Left lobe of liver (tissue), 2 donors: ENCODE measurements at places on chromosomes 13 and 19. TPM values are rescaled to one million over a fixed set of nuclear protein-coding genes. Genes with fewer than 3 reads are reported as not detected.
A peak's percentile ranks its signal among the peaks of the same experiment; 100 is the strongest.

- no peak for DNase-seq
Measured at GRCh38 chr13:53501387-53501786, 472.8 kb downstream of the OLFM4 start.

DNA sequence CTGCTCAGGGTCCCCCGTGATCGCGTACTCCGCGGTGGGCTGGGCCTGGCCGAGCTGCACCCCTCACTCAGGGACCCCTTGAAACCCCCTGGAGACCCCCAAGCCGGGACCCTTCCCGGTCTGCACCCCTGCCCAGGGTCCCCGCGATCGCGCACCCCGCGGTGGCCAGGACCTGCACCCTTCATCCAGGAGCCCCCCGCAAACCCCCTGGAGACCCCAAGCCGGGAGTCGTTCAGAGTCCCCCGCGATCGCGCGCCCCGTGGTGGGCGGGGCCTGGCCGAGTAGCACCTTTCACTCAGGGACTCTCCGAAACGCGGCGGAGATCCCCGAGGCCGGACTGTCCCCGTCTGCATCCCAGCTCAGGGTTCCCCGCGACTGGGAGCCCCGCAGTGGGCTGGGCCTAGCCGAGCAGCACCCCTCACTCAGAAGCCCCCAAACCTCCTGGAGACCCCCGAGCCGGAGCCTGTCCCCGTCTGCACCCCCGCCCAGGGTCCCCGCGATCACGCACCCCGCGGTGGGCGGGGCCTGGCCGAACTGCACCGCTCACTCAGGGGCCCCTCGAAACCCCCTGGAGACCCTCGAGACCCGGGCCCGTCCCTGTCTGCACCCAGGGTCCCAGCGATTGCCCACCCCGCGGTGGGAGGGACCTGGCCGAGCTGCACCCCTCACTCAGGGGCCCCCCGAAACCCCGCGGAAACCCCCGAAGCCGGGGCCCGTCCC is 748 bp downstream of the LMNB2 start:
- DNase-seq: no peak

- no peak for DNase-seq
Measured at GRCh38 chr13:111503905-111504695, 183.7 kb downstream of the TEX29 start.

DNA sequence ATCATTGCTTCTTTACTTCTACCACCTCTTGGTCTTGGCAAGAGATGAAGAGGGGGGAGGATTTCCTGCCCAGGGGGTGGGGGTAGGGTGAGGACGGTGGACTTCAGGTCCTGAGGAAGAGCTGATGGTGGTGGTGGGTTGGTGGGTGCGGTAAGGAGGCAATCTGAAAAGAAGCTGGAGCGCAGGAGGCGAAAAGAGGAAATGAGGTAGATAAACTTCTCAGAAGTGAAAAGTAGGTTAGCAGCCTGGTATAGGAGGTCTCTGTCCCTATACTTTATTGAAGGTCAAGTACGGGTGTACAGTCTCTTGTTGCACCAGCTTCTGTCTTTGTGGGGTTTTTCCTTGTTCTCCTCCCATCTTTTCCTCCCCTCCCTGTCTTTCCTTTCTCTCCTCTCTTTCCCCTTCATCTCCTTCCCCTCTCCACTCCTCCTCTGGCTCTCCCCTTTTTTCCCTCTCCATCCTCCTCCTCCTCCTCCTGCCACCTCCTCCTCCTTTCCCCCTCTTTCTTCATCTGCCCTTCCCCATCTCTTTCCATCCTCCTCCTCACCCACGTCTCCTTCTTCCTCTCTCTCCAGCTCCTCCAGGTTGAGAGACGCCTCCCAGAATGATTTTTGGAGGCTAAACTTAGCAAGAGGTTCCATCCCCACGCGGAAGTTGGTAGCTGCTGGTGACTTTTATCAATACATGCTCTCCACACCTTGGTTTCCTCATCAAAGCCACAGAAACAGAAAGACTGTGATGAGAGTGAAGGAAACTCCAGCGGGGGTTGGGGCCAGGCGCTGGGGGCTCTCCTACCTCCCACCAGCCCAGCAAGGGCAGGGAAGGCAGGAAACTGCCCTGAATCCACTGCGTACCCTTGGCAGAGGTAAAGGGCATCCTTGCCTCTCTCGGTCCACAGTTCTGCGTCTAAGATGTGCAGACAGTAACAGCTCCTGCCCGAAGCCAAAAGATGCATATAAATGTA is 15.3 kb downstream of the TNFSF14 start:
- DNase-seq: no peak

DNA sequence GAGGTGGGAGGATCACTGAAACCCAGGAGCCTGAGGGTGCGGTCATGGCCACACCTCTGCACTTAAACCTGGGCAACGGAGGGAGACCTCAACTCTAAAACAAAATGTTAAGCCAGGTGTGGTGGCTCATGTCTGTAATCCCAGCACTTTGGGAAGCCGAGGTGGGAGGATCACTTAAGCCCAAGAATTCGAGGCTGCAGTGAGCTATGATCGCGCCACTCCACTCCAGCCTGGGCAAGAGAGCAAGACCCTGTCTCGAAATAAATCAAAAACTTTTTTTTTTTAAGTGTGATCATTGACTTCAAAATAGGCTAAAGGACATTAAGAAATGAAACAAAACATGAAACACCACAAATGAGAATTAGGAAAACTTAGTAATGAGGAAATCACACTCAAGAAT is 16.3 kb upstream of the ADPRHL1 start:
- DNase-seq: no peak

FRY gene
- total RNA-seq: 15.1 TPM

DNA sequence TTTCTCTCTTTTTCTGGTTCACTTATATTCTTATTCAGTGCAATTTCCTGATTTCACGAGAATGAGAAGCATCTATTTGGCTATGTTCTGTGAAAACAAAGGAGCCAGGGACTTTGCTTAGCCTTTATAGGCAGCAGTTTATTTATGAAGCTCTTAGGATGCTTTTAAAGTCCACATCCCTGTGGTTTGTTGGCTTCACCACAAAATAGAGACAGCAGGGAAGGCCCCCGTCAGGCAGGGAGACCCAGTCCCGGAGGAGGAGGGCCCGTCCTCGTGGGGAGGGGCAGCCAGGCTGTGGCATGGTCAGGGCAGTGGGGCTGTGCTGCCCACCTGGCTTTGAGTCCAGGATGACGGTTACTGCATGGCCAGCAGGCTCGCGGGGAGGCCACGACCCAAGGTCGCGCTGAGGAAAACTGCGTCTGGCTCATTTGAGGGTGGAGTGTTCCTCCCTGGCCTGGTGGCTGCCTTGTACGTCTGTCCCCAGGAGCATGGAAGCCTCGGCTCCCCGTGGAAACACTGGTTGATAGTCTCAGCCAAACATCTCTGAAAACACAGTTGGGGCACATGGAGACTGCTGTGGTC is 92.7 kb downstream of the ATP11A start:
- DNase-seq: peak; percentile 32

- DNase-seq: no peak
Measured at GRCh38 chr13:97043302-97043701, 49.0 kb upstream of the OXGR1 start.

SPRED3 gene
- total RNA-seq: 0.30 TPM

CASP14 gene
- total RNA-seq: not detected

- no peak for DNase-seq
Measured at GRCh38 chr19:32254509-32254890, 90.9 kb upstream of the ZNF507 start.

GRCh38 chr19:29715701-29716581 is 880 bp upstream of the C19orf12 start:
- peak; percentile 68 for DNase-seq

DNA sequence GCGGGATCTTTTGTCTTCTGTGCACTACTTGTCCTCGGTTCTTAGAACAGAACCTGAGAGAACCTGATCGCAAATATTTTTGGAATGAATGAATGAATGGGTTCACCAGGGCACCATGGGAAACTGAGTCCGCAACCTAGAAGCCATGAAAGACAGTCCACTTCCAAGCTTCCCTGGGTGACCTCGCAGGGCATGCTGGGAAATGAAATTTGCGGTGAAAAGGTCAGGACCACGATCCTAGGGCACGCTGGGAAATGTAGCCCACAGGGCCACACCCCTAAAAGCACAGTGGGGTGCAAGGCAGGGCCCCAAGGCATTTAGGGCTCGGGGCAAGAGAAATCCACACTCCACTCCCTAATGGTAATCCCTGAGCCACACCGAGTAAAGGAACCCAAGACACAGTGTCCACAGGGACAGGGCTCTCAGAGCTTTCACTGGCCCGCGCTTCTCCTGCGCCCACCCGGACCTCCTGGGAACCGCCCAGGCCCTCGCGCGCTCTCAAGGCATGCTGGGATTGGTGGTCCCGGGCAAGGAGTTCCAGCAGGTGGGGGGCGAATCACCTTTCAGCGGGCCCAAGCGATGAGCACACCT is 1.1 kb upstream of the PPP1R12C start:
- DNase-seq: peak; percentile 82

ATP4A gene
- not detected for total RNA-seq

DNA sequence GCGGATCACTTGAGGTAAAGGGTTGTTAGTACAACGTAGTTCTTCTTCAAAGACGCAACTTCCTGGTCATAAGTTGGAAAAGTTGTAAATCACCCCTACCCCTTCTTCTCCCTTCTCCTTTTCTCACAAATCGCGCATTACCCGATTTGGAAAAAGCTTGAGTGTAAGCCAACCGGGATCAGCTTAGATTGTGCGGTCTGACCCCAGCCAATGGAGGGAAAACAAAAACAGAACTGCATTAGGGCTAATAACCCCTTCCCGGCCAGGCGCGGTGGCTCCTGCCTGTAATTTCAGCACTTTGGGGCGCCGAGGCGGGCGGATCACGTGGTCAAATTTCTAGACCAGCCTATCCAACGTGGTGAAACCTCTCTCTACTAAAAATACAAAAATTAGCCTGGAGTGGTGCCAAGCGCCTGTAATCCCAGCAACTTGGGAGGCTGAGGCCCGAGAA is 806 bp downstream of the ZNF90 start:
- no peak for DNase-seq

DNA sequence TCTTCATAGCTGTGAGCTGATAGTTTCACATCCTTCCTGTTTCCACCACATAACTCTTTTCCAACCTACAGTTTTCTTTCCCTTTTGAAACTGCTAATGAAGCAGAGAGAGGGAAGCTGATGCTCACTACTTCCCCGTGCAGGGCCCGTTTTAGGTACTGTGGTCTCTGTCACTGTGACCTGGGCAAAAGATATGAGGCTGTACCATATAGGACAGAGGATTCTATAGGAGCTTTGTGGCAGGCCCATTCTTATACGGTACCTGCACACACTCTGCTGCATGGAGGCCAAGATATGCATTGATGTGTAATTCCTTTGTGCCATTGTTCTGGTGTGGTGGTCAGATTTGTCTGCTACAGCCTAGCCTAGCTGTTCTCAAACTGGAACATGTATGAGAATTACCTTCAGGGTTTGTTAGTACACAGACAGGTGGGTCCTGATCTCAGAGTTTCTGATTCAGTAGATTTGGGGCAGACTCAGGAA is 577.3 kb downstream of the LMO7 start:
- no peak for DNase-seq

- no peak for DNase-seq
Measured at GRCh38 chr19:36060430-36060829, 5.7 kb downstream of the WDR62 start.

DNA sequence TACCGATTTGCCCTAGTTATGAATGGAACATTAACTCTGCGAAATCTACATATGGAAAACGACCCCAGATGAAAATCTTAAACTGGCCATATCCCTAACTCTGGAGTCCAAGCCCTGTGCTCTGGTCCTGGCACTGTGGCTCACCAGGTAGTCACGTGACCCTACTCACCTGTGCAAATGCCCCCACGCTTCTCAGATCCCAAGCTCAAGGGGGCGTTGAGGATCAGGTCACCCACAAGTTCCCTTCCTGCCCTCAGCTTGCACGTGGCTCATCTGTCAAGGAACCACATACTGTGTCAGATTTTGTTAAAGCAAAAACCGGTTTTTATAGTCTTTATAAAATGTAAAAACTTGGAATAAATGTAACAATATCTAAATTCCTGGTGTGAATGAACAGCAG is 324.0 kb downstream of the SHISA2 start:
- no peak for DNase-seq

- no peak for DNase-seq
Measured at GRCh38 chr13:75936791-75937190, 300.7 kb downstream of the LMO7 start.

ZSWIM4 gene
- total RNA-seq: 1.5 TPM

ZNF667 gene
- 0.63 TPM for total RNA-seq

GRCh38 chr13:90362707-90363106 is 984.8 kb upstream of the MIR17HG start:
- DNase-seq: no peak

CGB7 gene
- total RNA-seq: not detected

EPS8L1 gene
- total RNA-seq: 0.53 TPM

DNA sequence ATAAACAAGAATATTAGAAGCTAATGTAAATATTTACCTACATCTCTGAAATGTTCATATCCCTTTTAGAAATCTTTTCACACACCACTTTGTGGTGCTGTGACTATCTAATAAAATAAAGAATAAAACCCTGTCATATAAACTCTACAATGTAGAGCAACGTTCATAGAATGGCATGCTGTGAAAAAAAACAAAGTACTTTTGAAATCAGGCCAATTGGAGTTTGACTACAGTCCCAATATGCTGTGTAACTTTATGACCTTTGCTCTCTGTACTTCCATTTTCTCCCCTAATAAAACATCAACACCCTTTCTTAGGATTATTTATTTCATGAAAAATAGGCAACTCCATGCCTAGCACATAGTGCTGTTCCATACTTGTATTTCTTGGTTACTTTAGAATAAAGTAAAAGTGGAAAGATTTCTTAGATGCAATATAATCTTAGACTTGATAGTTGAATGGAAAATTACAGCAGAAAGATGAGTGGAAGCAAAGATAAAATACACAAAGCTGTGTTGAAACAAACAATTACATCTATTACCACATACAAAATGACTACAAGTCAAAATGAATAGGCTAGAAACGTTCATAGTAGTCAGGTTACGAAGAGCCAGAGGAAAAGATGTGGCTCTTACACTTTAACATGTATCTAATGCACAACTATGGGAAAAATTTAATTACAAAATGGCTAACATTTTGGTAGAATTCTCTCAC is 613.2 kb upstream of the SLITRK5 start:
- DNase-seq: no peak

- DNase-seq: no peak
Measured at GRCh38 chr13:110965038-110965754, 50.3 kb upstream of the ANKRD10 start.

DNA sequence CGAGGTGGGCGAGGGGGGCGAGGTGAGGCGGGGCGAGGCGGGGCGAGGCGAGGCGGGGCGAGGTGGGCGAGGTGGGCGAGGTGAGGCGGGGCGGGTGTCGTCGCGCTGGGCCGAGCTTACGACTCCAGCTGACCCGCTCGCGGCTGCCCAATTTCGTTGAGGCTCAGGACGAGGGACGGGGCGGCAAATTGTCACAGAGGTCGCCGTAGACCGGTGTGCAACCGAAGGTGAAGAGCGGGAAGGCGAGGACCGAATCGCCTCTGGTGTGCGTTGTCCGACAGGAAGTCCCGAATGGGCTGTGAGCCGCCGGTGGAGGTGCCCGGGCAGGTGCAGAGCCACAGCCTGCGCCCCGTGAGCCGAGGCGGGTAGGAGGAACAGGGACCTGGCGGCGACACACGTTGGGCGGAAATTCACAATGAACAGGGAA is at the start of gene LACC1:
Gene LACC1, plus strand, starts transcription at position 150 of the 427 bp plus-strand sequence. CDS start 1,082 bp downstream, outside the sequence.
- peak; percentile 65 for DNase-seq
